Endodermal cell (in vitro differentiated cells): ENCODE measurements at places on chromosomes 1 and 21. TPM values are rescaled to one million over a fixed set of nuclear protein-coding genes. Genes with fewer than 3 reads are reported as not detected.

The ARHGEF16 gene
- 55.0 and 64.7 TPM in 2 replicates for total RNA-seq

The CRYBG2 gene
- total RNA-seq: 9.0 and 10.3 TPM in 2 replicates

The CCDC30 gene
- total RNA-seq: 3.9 and 4.8 TPM in 2 replicates

DNA sequence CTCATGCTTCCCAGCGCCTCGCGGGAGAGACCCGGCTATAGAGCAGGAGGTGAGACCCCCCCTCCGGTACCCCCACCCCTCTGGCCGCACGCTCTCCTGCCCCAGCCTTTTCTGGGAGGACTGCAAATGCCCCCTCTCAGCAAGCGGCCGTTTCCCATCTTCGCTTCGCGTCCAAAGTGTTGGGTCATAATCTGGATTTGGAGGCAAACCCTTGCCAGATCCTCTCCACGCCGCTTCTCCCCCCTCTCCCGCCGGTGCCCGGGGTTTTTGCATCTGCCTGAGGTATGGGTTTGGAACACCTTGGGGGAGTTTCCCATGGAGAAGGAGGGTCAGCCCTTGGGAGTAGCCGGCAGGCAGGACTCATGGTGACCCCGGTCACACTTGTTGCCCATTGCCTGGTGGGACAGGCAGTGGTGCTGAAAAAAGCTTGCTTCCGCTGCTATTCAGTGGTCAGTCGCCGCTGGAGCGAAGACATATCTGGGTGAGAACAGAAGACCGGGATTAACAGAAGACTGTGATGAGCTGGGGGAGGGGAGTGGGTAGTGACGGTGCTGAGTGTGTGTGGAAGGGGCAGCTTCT is 935 bp downstream of the KCNK2 start:
- no peaks in the 10 kb centered on the region for H3K4me1 ChIP-seq
- DNase-seq: peak; percentile 78
- H3K27me3 ChIP-seq: peaks cover 97% of the 10 kb centered on the region
- H3K36me3 ChIP-seq: no peaks in the 10 kb centered on the region

GRCh38 chr1:246398126-246398813 is 108.8 kb downstream of the SMYD3 start:
- no peak for DNase-seq
- no peak overlapping the region for H3K4me3 ChIP-seq
- no peak overlapping the region for H3K27ac ChIP-seq
- H3K27me3 ChIP-seq: no peaks in the 10 kb centered on the region
- no peaks in the 10 kb centered on the region for H3K36me3 ChIP-seq

GRCh38 chr1:53835491-53835890 is 2.6 kb downstream of the NDC1 start:
- peaks cover 24% of the 10 kb centered on the region for H3K36me3 ChIP-seq
- no peak overlapping the region for H3K4me3 ChIP-seq
- H3K4me1 ChIP-seq: no peaks in the 10 kb centered on the region

- H3K27ac ChIP-seq: no peak overlapping the region
- H3K4me1 ChIP-seq: no peaks in the 10 kb centered on the region
- no peaks in the 10 kb centered on the region for H3K27me3 ChIP-seq
- H3K4me3 ChIP-seq: no peak overlapping the region
These were observed 375.7 kb upstream of the B3GALT2 start for GRCh38 chr1:193562121-193562520.
